K562 (cell line): ENCODE measurements at places on chromosomes 16 and 17. TPM values are rescaled to one million over a fixed set of nuclear protein-coding genes. Genes with fewer than 3 reads are reported as not detected.

DNA sequence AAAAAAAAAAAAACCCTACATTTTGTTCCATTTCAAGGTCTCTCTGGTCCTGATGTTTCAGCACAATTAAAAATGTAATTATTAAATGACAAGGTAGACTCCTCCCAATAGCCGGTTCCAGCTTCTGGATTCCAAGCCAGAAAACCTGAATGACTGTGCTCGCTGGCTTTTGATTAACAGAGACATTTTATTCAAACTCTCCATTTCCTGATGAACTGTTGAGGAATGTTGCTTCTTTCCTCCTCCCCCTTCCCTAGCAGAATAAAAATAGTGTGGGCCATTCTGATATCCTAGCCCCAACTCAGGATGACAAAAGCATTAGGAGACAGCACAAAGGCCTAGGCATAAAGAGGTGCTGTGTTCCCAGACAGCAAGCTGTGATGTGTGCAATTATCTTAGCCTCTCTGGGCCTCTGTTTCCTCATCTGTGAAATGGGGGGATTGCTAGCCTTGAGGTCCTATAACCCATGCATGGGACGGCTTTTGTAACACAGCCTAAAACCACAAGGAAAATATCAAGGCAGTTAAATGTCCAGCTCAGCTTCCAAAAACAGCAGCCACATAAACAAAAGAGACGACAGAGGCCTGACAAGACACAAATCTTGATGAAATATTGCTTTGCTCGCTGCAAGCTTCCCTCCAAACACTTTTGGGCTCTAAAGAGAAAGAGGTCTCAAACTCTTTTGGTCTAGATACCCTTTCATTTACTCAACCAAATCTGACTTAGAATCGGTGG lies 127.2 kb upstream of the RCVRN start:
- H3K4me1 ChIP-seq: no peaks in the 10 kb centered on the region
- no peaks in the 10 kb centered on the region for H3K36me3 ChIP-seq
- H3K4me3 ChIP-seq: no peak overlapping the region
- no peak for DNase-seq
- H3K27ac ChIP-seq: no peak overlapping the region
- H3K27me3 ChIP-seq: no peaks in the 10 kb centered on the region

DNA sequence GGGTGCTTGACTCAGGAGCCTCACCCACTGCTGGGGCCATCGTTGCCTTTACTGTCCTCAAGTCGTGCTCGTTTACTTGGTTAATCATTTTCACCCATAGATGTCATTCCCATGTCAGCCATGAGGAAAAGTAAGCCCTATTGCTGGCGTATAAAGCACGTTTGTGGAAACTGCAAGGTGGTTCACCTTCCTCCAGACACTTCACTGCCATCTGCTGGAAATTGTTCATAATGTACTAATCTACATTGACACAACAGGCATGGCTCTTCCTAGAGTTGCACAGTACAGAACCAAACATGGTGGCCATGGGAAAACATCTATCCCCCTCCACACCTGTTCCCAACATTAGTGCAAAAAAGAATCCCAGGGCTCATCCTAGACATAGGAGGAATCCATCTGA lies 116.6 kb downstream of the ZNF18 start:
- no peak overlapping the region for H3K27ac ChIP-seq
- H3K27me3 ChIP-seq: no peaks in the 10 kb centered on the region
- H3K4me1 ChIP-seq: no peaks in the 10 kb centered on the region; the same call in 1 of the 2 replicates
- peak; percentile 11 for DNase-seq
- H3K4me3 ChIP-seq: no peak overlapping the region
- no peaks in the 10 kb centered on the region for H3K36me3 ChIP-seq

DNA sequence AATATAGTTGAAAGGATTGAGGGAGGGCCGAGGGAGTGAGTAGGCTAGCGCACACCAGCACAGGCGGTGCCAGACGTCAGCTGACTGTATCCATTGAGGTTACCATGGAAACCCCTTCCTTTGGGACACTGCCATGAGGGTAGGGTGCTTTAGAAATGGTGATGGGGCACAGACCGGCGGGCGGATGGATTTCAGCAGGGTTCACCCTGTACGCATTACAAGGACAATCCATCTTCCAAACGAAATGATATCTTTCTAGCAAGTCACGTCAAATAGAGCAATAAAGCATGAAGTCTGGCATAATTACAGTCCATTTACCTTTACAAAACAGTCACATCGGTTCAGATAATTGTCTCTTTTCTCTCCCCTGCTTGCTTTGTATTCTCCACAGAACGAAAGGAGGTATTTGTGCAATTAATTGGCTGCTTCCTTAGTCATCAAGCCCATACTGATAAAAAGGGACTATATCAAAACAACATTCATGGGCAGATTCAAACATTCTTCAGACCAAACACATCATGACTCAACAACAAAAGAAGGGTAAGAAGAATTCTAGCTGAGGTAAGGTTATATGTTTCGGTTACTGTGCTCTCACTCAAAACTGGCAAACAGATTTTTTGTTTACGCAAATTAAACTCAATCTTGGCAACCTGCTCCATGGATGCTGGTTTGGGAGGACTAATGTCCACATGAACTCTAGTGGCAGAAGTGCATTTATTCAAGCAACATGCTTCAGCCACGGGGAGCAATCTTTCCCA lies 140.6 kb downstream of the CDK5R1 start:
- H3K36me3 ChIP-seq: no peaks in the 10 kb centered on the region
- no peak for DNase-seq
- no peak overlapping the region for H3K4me3 ChIP-seq
- no peaks in the 10 kb centered on the region for H3K27me3 ChIP-seq
- H3K27ac ChIP-seq: no peak overlapping the region
- no peaks in the 10 kb centered on the region; the same call in 2 of the 3 replicates for H3K4me1 ChIP-seq

GRCh38 chr16:62194828-62195227 lies 158.6 kb upstream of the CDH8 start:
- H3K4me3 ChIP-seq: no peak overlapping the region
- H3K27me3 ChIP-seq: no peaks in the 10 kb centered on the region
- no peaks in the 10 kb centered on the region for H3K4me1 ChIP-seq
- DNase-seq: no peak
- no peaks in the 10 kb centered on the region for H3K36me3 ChIP-seq

The GJD3 gene
- 0.38 TPM in 1 of 2 replicates, not detected in the other for total RNA-seq

GRCh38 chr16:49470513-49470991 lies 96.9 kb downstream of the C16orf78 start:
- DNase-seq: no peak
- no peaks in the 10 kb centered on the region for H3K4me1 ChIP-seq
- peaks cover 30% of the 10 kb centered on the region for H3K27me3 ChIP-seq
- H3K4me3 ChIP-seq: no peak overlapping the region

DNA sequence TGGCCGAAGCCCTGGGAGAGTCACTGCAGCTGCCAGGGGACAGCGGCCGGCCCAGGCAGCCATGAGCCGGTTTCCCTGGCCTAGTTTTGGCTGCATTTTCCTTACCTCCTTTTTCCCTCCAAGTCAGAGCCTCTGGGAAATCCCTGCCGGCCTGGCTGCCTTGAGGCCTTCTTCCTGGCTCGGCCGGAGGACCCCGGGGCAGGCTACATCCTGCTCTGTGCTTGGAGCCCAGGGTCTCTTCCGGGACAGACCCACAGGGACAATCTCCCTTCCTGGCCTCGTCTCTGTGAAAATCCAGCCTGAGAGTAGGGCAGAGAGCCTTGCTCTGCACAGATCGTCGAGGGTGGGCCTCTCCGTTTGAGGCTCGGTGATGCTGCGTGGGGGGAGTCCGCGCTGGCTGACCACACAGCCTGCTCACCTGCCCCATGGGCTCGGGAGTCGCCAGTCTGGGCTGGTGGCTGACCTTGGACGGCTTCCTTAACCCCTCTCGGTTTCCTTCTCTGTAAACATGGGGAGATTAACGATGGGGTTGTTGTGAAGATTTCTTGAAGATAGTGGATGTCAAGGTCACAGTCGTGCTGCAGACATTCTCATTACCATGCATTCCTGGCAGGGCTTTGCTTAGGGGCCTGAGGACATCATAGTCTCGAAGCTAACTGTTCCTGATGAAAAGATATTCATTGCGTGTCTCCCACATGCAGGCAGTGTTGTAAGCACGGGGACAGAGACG lies 34.8 kb upstream of the CIBAR2 start:
- H3K4me3 ChIP-seq: no peak overlapping the region
- H3K27me3 ChIP-seq: peaks cover 29% of the 10 kb centered on the region
- DNase-seq: no peak
- H3K4me1 ChIP-seq: peaks cover 46% of the 10 kb centered on the region

The CIITA gene
- total RNA-seq: 0.20 and 0.38 TPM in 2 replicates

The SLC13A2 gene
- 0.13 TPM in 1 of 2 replicates, not detected in the other for total RNA-seq

GRCh38 chr16:16124438-16124837 lies 98.9 kb downstream of the ABCC6 start:
- H3K36me3 ChIP-seq: peaks cover 78% of the 10 kb centered on the region
- H3K4me1 ChIP-seq: peaks cover 14% of the 10 kb centered on the region
- DNase-seq: no peak
- H3K4me3 ChIP-seq: no peak overlapping the region

- no peak overlapping the region for H3K4me3 ChIP-seq
- H3K36me3 ChIP-seq: peaks cover 73% of the 10 kb centered on the region; the same call in 2 of the 3 replicates
- no peak for DNase-seq
- H3K27me3 ChIP-seq: no peaks in the 10 kb centered on the region
- H3K27ac ChIP-seq: no peak overlapping the region
Measured at GRCh38 chr16:24102209-24102660, 153.9 kb upstream of the CACNG3 start.

DNA sequence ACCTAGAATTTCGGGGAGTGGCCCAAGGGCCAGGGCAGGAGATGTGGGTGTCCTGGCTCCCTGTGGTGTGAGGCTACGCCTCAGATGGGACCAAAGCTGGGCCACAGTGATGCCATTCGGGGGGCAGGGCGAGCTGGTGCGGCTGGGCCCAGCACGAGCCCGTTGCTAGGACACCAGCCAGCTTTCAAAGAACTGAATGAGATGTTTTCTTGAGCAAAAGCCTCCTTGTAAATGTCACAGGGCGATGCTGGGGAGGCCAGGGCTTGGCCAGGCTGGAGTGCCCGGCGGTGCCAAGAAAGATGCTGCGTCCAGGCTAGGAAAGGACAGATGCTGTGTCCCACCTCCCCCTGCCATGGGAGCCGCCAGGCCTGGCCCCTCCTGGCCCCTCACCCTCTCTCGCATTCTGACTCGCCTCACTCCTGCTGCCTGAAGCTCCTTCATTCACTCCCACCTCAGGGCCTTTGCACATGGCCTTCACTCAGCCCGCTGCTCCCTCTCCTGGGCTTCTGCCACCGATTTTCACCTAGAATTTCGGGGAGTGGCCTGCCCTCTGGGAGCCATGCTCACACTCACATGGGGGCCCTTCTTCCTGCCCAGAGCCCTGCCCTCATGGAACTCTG lies 39.1 kb downstream of the CPNE2 start:
- peaks cover 3% of the 10 kb centered on the region for H3K4me1 ChIP-seq
- DNase-seq: no peak
- no peaks in the 10 kb centered on the region for H3K27me3 ChIP-seq
- H3K27ac ChIP-seq: no peak overlapping the region

The KRT26 gene
- not detected in 2 replicates for total RNA-seq

The GAST gene
- not detected in 2 replicates for total RNA-seq

The SLC6A4 gene
- total RNA-seq: 0.09 TPM in 1 of 2 replicates, not detected in the other

DNA sequence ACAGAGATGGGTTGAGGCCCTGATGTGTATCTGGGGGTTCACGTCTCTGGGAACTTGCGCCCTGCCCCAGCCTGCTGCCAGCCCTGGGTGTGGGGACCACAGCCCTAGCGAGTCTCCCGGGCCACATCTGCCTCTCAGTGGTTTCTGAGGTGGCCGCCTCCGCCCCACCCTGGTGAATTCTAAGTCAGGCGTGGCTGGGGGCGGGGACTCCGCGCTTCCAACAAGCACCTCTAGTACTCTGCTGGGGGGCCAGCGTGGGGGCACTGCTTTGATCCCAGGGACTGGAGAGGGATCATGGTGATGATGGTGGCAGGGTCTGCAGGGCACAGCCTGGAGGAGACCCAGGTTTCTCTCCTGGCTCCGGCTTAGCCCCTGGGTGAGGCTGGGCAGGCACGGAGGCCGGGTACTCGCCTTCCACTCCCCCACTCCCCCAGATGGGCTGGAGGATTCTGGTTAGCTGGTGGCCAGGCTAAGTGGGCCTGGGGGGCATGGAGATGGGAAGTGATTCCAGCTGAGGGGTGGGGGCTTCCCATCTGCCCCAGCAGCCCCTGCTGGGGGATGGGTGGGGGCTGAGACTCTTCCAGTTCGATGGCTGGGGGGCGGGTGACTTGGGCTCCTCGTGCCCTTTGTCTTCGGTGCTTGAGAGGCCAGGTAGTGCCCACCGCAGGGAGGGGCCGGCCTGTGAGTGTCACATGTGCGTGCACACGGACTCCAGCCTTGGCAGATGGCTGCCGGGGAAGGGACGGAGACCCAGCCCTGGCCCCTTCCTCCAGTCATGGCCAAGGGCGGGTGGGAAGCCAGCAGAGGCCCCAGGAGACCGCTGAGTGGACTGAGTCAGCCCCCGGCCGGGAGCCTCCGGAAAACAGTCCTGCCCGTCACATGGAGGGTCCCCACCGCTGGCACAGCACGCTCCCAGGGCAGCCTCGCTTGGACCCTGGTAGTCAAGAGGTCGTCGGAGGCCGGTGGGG lies 3.9 kb downstream of the GLIS2 start:
- DNase-seq: no peak
- H3K4me1 ChIP-seq: peaks cover 85% of the 10 kb centered on the region
- no peak overlapping the region for H3K4me3 ChIP-seq
- no peaks in the 10 kb centered on the region for H3K36me3 ChIP-seq
- no peaks in the 10 kb centered on the region for H3K27me3 ChIP-seq
- H3K27ac ChIP-seq: no peak overlapping the region

GRCh38 chr17:76994237-76994637 lies 126.0 kb downstream of the MGAT5B start:
- H3K4me1 ChIP-seq: no peaks in the 10 kb centered on the region
- H3K4me3 ChIP-seq: no peak overlapping the region
- no peak for DNase-seq
- H3K36me3 ChIP-seq: no peaks in the 10 kb centered on the region
- peaks cover 77% of the 10 kb centered on the region for H3K27me3 ChIP-seq

DNA sequence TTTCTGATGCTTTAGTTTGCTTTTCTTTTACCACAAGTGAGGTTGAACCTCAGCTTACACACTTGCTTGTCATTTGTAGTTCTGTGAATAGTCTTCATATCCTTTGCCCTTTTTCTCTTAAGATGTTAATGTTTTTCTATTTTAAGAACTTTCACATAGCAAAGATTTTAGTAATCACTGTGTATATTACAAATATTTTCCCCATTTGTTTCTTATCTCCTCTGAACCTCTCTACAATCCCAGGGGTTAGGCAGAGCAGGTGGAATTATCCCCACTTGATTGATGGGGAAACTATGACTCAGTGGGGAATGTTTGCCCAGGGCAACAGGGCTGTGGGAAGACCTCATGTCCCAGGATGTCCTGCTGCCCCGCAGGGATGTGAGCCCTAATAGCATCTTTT lies 11.7 kb upstream of the MYH3 start:
- no peak overlapping the region for H3K27ac ChIP-seq
- peaks cover 2% of the 10 kb centered on the region; the same call in 1 of the 3 replicates for H3K36me3 ChIP-seq
- H3K4me1 ChIP-seq: no peaks in the 10 kb centered on the region
- no peak for DNase-seq
- H3K27me3 ChIP-seq: no peaks in the 10 kb centered on the region
- H3K4me3 ChIP-seq: no peak overlapping the region

GRCh38 chr17:56152874-56153602 lies at the start of gene ANKFN1:
Gene ANKFN1, plus strand, starts transcription at chr17:56153475. Its CDS starts 59,193 bp downstream, at chr17:56212668.
- DNase-seq: no peak
- H3K4me1 ChIP-seq: no peaks in the 10 kb centered on the region; the same call in 2 of the 3 replicates
- no peak within 1 kb of the TSS for H3K4me3 ChIP-seq
- no peaks in the 10 kb centered on the region for H3K27me3 ChIP-seq
- no peaks in the 10 kb centered on the region for H3K36me3 ChIP-seq
- no peak within 1 kb of the TSS for H3K27ac ChIP-seq
